ENCODE measurements at places on chromosomes 5 and 9.

DNA sequence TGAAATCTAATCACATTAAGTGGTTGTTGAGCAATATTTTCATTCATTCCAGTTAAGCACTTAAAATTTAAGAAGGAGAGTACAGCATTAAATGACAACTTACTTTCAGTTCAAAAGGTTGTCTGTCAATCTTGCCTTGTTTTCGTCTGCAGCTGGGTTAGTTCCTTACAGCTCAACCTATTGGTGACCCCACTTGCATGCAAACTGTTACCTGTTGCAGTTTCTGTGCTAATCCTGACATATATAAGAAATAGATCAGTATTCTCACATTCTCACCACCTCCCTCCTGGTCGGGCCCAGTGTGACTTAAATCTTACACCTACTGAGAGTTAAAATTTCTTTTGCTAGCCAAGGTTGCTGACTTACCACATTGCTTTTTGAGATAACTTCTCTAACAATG, 191.8 kb upstream of the SMC2 start:
- DNase-seq, result no peak

- no peak for DNase-seq
Observed at GRCh38 chr9:135566552-135566951, 5.0 kb downstream of the PAEP start.

DNA sequence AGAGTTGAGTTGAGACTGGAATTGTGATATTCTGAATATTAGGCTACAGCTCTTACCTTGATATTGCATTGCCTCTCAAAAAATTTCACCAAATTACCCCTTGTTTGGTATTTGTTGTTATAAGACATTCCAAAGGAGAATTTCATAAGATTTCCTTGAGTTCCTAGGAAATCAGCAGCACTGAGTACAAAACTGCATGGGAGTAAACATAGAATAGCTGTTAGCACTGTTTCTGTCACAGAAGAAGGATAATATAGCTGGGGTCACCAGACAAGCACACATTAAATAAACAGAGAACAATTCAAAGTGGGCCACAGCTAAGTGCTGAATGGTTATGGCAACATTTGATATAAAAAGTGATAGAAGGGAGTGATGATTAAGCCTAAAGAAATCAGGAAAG, 724.3 kb downstream of the PRELID2 start:
- DNase-seq, result no peak

GRCh38 chr5:35458824-35459207, 158.8 kb upstream of the SPEF2 start:
- no peak for DNase-seq

DNA sequence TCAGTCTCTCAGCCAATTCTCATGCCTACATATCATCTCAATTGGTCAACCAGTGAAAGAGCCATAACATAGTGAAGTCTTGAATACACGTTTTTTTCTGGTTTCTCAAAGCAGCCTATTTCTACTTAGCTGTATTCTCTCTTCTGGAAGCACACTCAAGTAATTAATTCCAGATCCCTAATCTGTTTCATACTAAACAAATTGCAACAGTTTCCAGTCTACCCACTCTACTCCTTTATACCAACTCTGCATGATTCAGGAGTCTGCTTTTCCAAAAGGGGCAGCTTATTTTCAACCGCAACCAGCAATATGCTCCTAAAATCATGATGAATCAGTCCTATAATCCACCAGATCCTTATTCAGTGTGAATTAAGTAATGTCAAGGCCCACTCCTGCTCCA, 211.7 kb downstream of the TLE1 start:
- no peak for DNase-seq

- DNase-seq, result no peak
Observed at GRCh38 chr9:98225015-98225442, 30.4 kb downstream of the TBC1D2 start.

GRCh38 chr5:90144625-90145327, 264.8 kb downstream of the CETN3 start:
- DNase-seq, result no peak

DNA sequence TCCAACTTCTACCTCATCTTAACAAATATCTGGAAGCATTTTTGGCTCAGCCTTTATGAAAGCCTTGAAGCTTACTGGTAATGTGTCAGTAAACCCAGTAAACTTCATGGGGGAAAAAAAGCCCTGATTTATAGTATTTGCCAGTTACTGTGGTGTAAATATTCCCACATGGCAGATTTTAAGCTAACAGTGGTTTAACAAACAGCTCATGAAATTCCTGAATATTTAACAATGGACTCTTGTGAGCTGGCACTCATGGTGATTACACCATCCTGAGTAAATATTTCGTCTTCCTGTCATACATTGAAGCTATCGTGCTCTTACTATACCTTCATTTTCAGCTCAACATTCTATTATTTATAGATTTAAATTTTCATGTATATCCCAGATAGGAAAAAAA, 57.0 kb upstream of the ACOT12 start:
- DNase-seq, result no peak

DNA sequence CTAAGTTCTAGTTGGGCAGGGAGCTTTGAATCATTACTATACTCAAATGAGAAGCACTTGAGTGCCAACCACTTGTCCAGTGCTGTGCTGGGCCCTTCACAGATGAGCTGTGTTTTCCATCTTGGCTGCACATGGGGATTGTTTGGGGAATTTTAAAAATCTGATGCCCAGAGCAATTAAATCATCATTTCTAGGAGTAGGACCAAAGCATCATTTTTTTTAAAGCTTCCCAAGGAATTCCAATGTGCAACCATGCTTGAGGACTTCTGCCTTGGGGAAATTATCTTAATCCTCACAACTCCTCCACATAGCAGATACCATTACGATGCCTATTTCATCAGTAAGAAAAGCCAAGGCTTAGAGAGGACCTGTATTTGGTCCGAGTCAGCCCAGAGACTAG, 131.4 kb downstream of the TMEM174 start:
- no peak for DNase-seq

GRCh38 chr9:123657941-123658340, 272.0 kb downstream of the DENND1A start:
- no peak for DNase-seq
